ENCODE measurements at places on chromosomes 5 and 9.

GRCh38 chr5:54344653-54345052 is 34.3 kb upstream of the ARL15 start:
- no peak for DNase-seq

- no peak for DNase-seq
Observed at GRCh38 chr9:4317681-4318080, 17.8 kb upstream of the GLIS3 start.

DNA sequence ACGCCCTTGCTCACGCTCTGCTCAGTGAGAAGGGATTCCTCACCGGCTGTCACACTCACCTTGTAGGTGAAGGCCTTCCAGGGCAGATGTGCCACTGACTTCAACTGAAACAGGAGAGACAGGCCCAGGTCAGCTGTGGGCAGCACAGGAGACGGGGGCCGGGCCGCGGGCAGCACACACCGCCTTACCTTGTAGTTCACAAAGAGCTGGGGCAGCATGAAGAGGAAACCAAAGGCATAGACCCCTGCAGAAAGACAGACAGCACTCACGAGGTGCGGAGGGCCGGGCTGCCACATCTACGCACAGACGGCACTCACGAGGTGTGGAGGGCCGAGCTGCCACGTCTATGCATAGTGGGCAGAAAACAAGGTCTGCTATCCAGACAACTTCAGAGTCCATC is 23.3 kb downstream of the CLPTM1L start:
- no peak for DNase-seq

DNA sequence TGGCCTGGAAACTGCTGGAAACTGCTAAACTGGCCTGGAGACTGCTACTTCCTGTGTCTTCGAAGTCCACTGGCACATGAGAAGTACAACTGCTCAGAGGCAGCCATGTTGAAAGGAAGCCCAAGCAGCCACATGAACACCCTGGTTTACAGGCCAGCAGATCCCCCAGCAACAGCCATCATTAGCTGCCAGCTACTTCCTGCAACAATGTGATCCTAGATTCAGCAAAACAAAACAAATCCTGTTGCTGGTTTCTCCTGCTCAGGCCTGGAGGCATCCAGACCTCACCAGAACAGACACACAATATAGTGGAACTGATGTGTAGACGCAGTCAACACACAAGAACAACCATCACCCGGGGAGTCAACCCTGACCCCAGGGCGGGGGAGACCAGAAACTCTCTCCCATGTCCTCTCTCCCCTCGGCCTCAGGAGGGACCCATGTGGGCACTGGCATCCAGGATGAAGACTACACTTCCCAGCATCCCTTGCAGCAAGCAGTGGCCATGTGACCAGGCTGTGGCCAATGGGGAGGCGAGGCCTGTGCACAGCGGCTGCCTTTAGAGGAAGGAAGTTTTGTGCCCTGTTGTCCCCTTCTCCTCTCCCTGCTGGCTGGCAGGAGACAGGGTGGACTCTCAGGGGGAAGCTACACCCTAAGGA is 9.2 kb upstream of the LCN15 start:
- no peak for DNase-seq

- no peak for DNase-seq
Observed at GRCh38 chr5:72633649-72634048, 126.4 kb upstream of the ZNF366 start.

DNA sequence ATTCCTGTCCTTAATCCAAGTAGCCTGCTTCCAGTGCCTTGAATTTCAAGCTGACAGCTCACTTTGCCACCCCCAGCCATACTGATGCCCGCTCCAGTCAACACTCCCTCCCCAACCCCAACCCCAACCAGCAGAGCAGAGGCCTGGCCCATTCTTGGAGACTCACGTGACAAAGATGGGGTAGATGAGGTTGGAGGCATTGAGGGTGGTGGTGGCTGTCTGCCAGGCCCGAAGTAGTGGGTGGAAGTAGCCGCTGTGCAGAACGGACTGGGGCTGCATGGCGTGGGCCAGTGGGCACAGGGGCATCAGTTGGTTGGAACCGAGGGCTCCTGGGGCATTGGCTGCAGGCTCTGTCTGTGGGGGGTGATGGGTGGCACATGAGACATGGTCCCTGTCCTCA is 7.8 kb downstream of the ALAD start:
- DNase-seq, result no peak

GRCh38 chr9:92278110-92278509 is 15.4 kb downstream of the IARS1 start:
- DNase-seq, result no peak

DNA sequence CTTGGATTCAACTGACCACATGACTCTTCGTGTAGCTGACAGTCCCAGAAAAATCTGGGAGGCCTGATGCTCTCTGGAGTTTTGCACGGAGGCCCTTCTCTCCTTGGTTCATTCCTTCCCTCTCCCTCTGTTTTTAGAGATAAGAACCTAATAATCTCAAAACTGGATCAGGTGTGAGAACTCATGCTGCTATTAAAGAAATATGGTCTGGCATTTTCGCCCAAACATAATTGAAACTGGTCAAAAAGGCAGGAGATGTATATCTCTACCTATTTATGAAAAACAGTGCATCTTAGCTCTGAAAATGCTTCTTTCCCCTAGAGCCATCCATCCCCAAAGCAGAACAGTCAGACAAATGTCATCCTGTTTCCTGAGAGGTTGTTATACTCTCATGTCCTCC is 397.5 kb downstream of the PRELID2 start:
- no peak for DNase-seq

GRCh38 chr5:72149742-72150141 is 42.5 kb downstream of the MAP1B start:
- DNase-seq, result no peak

DNA sequence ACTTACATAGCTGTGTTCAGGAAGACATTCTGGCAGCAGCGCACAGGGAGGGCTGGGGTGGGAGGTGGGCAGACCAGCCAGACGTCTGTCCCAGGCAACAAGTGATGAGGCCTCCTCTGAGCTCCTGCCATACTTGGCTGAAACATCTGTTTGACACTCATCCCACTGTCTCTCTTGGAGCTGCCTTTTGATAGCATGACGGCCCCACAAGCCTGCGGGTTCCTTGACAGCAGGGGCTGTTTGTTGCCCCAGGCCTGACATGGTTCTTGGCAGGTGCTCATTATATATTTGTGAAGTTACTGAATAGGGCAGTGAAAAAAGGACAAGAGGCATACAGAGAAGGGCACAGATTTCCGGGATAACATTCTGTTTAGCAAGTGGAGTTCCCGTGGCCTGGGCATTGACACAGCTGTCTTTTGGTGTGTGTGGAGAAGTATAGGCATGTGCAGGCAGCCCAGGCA is 22.2 kb upstream of the B4GALT1 start:
- DNase-seq, result no peak

DNA sequence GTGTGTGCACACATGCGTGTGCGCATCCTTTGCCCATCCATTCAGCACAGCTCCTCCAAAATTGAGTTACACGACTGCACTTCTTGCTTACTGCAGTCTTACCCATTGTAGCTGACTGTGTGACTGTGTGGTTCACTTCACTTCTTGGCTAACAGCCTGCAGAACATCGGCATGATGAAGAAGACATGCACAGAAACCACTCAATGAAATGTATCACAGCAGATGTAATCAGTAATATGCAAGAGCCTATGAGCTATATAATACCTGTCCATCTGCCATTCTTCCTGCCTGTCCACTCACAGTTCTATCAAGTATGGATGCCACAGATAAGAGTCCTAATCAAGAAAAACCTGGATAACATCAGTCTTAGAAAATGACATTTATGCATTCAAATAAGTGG is 83.9 kb downstream of the TRPM3 start:
- DNase-seq, result no peak

GRCh38 chr5:122545986-122546385 is 228.9 kb upstream of the SNX2 start:
- DNase-seq, result no peak

DNA sequence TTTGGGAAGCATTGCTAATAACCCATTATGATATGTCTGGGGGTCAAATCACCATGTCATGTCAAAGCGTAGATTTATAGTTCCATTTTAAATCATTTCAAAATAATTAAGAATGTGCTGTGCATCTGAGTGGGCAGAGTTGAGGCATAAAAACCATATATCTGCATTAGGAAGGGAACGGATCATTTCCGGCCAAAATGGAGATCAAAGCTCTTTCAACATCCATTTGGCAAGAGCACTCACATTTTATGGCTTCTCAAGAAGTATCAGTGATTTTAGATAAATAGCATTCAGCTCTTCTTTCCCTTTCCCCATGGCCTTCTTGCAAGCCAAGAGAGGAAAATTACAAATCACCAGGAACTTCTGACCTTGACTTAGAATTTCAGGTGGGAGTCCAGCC is 89.9 kb downstream of the HSPA4 start:
- DNase-seq, result no peak

GRCh38 chr5:27479859-27480258 is 441.5 kb upstream of the CDH9 start:
- no peak for DNase-seq

DNA sequence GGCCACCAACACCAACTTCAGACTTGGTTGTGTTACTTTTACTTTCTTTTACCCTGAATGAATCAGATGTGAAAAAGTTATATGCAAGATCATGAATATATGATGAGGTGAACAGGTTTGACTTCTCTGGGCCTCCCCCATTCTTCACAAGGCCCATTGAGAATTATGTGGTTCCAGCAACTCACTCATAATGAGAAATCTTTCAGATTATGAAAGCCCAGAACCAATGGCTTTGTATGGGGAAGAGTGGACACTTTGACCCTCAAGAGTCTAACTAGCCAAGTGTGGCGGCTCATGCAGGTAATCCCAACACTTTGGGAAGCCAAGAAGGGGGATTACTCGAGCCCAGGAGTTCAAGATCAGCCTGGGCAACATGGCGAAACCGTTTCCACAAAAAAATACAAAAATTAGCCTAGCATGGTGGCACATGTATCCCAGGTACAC is 16.1 kb upstream of the LNPEP start:
- no peak for DNase-seq

DNA sequence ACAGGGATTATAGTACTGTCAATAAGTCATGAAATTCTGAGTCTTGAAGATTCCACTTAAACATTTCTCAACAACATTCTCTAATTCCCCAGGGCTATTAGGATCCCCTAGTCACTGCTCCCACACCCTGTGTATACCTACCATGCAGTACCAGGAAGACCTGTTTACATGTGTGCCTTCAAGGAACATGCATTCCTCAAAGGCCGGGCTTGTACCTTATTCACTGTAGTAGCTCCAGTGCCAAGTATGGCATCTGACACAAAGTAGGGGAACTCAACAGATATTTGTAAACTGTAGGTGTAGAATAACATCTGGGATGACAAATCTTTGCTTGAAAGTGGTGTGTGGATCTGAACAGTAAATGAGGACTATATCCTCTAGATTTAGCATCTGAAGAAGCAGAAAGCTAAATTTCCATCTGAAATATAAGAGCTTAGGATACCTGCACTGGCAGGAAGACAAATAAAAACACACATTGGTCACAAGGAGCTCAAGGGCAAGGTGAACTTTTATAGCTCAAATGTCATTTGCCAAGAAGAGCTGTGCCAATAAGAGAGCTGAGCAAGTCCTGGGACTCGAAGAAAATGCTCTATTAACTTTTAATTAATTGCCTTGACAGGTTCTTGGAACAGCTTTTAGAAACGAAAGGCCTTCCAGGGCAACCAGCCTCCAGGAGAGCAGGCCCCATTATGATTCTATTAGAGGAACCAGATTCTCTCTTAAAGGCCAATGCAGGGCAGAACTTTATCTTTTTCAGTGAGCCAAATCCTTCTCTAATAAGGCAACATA is 52.3 kb upstream of the MYOT start:
- DNase-seq, result no peak

GRCh38 chr9:133477992-133478850 is 678 bp downstream of the SLC2A6 start:
- no peak for DNase-seq

All from HS-27A (cell line).